ENCODE measurements at places on chromosomes 5 and 9.

GRCh38 chr5:57504357-57504756, 21.7 kb upstream of the ACTBL2 start:
- no peak for DNase-seq

DNA sequence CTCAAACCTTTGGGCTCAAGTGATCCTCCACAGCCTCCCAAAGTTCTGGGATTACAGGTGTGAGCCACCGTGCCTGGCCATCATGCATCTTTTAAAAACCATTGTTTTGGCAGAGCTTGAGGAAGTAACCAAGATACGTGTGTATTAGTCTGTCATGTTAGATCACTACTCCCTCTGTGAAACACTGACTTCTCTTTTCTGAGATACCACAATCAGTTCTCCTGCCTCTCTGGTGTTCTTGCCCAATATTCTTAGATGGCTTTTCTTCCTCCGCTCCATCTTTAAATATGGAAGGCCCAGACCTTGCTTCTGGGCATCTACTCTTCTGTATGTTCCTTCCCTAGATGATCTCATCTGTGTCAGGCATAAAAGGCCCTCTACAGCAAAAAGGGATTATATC, 14.2 kb upstream of the CCNB1 start:
- no peak for DNase-seq

DNA sequence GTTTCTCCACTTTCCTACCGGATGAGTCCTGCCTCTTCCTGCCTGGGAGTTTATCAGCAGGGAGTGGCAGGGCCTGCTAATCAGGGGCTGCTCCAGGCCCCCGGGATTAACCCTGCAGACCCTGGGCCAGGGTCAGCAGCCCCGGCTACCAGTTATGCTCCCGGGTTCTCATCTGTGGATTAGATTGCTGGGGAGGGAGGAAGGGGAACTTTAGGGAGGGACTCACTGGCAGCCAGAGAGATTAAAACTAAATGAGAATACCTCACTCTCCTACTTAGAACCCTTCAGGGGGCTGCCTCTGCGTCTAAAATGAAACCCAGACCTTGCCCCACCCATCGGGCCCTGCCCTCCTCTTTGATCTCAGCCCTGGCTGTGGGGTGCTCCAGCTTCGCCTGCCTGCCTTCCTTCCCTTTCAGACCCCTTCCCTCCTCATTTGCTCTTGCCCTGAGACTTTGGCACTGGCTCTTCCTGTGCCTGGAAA, 130.5 kb upstream of the HAND1 start:
- DNase-seq = no peak

- DNase-seq = peak; percentile 56
Observed at GRCh38 chr5:73596705-73597328, 29.2 kb upstream of the ARHGEF28 start.

All from fibroblast of mammary gland (primary cell).